ENCODE measurements at places on chromosomes 7 and 10.

- DNase-seq = no peak
These were observed 161.3 kb downstream of the SLIT1 start for GRCh38 chr10:97024168-97025073.

DNA sequence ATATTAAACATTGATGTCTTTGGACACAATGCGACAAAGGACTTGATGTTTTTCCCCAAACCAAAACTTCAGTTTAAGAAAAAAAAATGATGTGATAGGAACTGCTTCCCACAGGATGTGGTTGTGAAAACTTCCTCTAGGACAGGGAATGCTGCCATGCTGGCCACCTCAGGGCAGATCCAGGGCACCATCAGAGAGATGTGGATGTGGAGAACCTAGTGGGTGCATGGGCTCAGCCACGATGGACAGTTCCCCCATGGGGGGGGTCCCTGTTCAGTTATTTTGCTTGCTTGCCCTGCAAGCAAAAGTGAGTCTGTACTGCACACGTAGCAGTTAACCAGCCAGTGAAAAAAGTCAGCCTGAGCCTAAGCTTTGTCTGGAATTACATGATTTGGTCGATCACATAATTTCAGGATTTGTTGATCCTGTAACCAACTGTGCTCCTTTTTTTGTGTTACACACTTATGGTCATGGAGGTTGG lies 36.3 kb downstream of the LAMB4 start:
- DNase-seq = no peak

- DNase-seq = no peak
These were observed 1.8 kb downstream of the ADARB2 start for GRCh38 chr10:1735562-1735961.

DNA sequence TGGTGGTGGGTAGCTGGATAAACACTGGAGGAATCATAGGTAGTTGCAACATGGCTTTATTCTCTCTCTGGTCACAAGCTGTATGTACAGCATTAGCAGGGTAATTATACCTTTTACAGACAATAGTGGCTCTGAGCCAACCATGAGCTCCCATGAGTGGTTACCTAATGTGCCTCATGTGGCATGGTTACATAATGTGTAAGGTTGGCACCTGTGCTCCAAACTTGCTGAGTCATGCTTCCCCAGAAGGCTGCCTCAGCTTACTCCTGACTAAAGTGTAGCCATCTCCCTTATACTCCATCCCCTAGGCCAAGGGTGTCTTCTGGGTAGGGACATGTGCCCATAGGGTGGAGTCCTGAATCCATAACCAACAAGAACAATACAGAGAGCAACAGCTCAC lies 345.3 kb upstream of the SEMA3C start:
- DNase-seq = no peak

DNA sequence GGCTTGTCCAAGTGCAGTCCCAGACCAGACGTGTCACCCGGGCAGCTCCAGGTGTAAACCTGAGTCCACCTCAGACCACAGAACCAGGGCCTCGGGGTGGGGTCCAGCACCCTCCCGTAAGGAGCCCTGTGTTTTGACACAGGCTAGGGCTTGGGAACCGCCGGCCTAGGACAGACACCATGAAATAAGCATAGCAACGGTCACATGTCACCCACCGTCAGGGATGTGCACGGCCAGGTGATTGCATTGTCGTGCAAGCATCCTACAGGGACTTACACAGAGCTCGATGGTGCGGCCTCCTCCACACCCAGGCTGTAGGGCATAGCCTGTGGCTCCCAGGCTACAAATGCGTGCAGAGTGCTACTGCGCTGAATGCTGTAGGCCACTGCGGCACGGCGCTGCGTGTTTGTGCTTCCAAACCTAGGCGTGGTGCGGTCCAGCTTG lies 10.6 kb downstream of the ZFAND2A start:
- DNase-seq = no peak
